Right renal pelvis (tissue), 4 donors: ENCODE measurements at places on chromosomes 7 and 10. TPM values are rescaled to one million over a fixed set of nuclear protein-coding genes. Genes with fewer than 3 reads are reported as not detected.

- DNase-seq: no peak
These were observed 227.6 kb upstream of the IMMP2L start for GRCh38 chr7:111789870-111790269.

- DNase-seq: no peak
These were observed 71.2 kb downstream of the ADCY1 start for GRCh38 chr7:45645141-45645969.

The UPK3B gene
- 0.38 TPM for polyA plus RNA-seq

DNA sequence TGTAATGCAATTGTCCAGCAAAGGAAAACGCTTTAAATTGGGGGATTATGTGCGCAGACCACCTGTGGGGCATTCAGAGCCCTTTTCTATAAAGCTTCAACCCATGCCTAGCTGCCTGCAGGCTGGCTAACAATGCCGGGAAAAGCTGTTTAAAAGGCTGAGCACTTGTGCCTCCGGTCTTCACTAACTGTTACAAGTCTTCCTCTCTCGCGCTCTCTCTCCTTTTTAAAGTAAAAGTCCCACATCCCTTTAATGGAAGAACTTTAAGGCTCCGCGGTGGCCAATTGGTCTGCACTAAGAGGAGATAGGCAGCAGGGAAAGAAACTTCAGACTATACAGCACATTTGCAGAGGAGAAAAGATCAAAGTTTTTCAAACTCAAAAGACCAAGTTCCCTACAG is 4.6 kb downstream of the FZD8 start:
- no peak for DNase-seq

GRCh38 chr7:30678805-30679204 is 3.5 kb downstream of the CRHR2 start:
- no peak for DNase-seq

The MYL7 gene
- 0.75 TPM for polyA plus RNA-seq

DNA sequence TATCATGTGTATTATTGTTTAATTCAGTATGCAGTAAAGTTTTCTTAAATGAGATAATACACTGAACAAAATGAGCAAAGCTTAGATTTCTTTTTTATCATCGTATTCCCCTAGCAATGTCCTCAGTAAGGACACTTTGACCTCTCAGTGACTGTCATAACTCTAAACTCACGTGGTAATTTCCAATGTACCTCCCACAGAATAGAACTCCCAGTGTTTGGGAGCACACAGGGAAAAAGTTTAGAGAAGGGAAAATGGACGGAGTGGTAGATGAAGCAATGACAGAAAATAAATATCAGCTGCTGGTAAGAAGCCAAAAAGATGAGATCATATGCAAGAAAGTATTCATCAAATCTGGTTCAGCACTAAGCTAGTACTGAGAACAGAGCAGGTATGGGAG is 758.6 kb upstream of the KCND2 start:
- no peak for DNase-seq

The CLIP2 gene
- 21.7 TPM for polyA plus RNA-seq

GRCh38 chr10:113947184-113948041 is 93.0 kb downstream of the NHLRC2 start:
- no peak for DNase-seq

DNA sequence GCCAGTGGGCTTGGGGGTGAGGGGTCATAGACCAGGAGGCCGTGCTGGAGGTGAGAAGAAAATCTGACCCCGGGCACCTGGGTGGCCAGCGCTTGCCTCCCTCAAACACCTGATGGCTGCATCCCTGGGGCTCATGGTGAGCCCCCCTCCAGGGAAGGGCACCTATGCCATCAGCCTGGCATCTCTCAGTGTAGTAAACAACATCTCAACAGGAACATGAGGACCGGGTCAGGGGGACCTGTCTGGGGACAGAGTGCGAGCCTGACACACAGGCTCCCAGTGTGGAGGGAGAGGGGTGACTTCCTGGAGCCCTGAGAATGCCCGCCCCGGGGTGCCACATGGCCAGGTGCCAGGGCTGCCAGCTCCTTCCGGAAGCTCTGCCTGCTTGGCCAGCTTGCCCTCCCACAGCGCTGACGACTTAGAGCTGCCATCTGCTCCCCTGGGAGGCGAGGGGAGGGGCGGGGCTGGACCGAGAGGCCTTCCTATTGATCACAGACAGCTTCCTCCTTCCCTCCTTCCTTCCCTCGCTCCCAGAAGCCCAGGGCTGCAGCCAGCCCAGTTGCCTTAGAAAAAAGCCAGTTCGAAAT is 12.3 kb downstream of the STX1A start:
- DNase-seq: no peak

- DNase-seq: no peak
These were observed 24.2 kb upstream of the MACC1 start for GRCh38 chr7:20241194-20241910.

DNA sequence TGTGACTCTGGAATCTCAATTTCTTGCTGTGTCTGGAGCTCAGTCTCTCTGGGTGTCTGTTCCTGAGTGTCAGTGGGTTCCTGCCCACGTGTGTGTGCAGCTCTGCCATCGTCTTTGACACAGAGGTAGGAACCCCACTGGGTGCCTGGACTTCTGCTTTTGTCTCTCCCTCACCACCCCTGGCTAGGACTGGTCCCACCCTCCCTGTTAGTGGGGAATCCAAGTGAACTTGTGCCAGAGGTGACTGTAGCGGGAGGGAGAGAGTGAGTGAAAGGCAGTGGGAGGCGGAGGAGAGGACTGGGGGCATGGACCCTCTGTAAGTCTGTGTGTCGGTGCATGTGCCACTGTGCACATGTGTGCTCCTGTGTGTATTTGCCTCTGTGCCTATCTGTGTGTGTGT is 299.9 kb upstream of the ZMIZ1 start:
- no peak for DNase-seq

The PHYHIPL gene
- polyA plus RNA-seq: 19.1 TPM

GRCh38 chr10:87507879-87508483 is 3.3 kb downstream of the MINPP1 start:
- DNase-seq: no peak

DNA sequence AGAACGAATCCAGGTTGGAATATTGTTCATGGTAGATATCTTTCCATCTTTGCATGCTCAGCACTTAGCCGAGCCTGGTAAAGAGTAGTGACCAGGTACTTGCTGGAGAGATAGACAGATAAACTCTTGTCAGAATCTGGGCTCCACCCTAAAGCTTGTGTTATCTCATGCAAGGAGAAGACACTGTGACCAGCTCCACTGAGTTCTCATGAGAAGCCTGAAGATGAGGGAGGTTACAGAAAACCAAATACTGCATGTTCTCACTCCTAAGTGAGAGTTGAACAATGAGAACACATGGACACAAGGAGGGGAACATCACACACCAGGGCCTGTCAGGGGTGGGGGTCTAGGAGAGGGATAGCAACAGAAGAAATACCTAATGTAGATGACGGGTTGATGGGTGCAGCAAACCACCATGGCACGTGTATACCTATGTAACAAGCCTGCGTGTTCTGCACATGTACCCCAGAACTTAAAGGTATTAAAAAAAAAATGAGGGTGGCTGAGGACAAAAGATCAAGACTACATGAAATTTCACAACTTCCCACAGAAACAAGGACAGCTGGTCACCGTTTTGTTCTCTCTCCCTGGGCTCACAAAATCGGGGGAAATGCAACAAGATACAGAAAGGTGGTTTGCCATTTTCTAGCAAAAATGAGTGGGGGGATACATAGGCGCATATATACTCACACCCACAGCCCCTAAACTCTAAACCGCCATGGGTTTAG is 17.4 kb downstream of the DLG5 start:
- DNase-seq: no peak

DNA sequence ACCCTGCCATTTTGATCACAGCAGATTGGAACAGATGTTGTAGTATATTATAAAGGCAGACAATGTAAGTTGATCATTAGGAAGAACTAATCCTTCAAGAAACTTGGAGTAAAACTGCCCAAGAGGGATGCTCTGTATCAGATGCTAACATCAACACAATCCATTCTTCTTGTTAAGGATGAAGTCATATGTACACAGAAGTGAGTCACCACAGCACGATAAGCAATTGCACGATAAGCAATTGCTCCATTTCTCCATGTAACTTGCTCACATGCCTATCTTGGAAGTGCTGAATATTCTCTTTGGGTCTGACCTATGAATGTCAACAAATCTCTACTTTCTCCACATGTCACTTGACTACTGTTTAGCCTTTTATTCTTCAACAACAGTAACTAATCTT is 41.5 kb upstream of the DMTF1 start:
- DNase-seq: no peak

GRCh38 chr7:27346531-27347275 is 104.1 kb downstream of the EVX1 start:
- DNase-seq: peak; percentile 24

- no peak for DNase-seq
These were observed 14.1 kb downstream of the ZWINT start for GRCh38 chr10:56346845-56347415.

GRCh38 chr7:132446260-132446659 is 130.0 kb downstream of the PLXNA4 start:
- DNase-seq: no peak

GRCh38 chr10:10092581-10092980 is 925.1 kb upstream of the CELF2 start:
- DNase-seq: peak; percentile 2

DNA sequence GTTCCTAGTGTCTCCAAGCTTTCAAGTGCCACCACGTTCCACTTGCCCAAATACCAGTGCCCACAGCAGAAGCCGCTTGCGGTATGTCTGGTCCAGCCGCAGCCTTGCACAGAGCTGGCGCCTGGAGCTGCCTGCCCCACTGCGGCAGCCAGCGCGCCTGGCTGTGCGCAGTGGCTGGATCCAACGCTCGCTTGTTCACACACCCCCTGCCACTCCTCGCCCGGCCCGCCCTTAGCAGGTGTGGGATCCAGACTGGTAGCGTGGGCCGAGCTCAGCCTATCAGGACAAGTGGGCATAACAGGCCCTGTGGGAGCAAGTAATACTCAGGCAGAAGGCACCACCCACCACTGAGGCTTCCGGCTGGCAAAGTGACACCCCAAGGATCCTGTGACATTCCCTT is 294.4 kb downstream of the GRM8 start:
- DNase-seq: no peak

GRCh38 chr7:155644971-155645509 is 579 bp downstream of the RBM33 start:
- peak; percentile 37 for DNase-seq

The PVRIG gene
- polyA plus RNA-seq: 4.5 TPM

DNA sequence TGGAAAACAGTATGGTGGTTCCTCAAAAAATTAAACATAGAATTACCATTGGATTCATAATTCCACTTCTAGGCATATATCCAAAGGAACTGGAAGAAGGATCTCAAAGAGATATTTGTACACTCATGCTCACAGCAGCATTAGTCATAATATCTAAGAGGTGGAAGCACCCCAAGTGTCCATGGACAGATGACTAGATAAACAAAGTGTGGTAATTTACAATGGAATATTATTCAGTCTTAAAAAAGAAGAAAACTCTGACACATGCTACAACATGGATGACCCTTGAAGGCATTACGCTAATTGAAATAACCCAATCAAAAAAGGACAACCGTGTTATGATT is 594.2 kb downstream of the KCNMA1 start:
- DNase-seq: no peak

The NKX1-2 gene
- polyA plus RNA-seq: not detected

DNA sequence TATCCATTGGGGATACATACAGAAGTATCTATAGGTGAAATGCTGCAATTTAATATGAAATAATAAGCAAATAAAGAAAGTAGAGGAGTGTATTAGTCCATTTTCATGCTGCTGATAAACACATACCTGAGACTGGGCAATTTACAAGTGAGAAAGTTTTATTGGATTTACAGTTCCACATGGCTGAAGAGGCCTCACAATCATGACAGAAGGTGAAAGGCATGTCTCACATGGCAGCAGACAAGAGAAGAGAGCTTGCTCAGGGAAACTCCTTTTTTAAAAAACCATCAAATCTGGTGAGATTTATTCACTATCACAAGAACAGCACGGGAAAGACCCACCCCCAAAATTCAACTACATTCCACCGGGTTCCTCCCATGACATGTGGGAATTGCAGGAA is 82.8 kb upstream of the TRIM24 start:
- no peak for DNase-seq

GRCh38 chr7:115749924-115750323 is 280.6 kb downstream of the TFEC start:
- no peak for DNase-seq

GRCh38 chr7:74455928-74456327 is 2.2 kb downstream of the GTF2IRD1 start:
- no peak for DNase-seq

The KLF14 gene
- 0.56 TPM for polyA plus RNA-seq

The MYOF gene
- polyA plus RNA-seq: 40.2 TPM

The ABCB4 gene
- polyA plus RNA-seq: 2.3 TPM

DNA sequence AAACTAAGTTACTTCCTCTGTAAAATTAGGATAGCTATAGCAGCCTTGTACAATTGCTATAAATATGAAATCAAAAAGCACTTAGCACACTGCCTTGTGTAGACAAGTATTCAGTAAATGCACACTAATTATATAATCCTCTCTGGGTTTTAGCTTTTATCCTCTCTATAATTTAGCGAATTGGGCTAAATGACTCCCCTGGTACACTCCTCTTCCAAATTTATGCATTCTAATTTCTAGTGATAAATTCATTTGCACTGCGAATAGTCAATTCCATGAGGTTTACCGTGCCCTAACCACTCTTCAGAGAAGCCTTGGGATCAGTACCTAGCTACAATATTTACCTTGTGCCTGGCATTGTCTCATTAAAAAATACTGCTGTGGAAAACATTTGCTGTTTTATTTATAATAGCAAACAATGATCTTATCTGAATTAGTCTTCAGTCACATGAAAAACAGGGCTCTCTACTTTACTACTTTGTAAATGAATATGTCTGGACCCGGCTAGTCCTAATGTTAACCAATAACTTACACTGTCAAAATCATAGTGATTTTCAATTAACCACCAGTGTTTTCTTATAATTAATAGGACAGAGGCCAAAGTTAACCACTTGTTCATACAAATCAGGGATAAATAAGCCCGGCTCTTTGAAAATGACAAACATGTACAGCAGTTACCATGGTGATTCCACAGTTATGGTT is 577.9 kb downstream of the IPMK start:
- DNase-seq: no peak

GRCh38 chr7:43077285-43077684 is 35.2 kb upstream of the HECW1 start:
- no peak for DNase-seq

DNA sequence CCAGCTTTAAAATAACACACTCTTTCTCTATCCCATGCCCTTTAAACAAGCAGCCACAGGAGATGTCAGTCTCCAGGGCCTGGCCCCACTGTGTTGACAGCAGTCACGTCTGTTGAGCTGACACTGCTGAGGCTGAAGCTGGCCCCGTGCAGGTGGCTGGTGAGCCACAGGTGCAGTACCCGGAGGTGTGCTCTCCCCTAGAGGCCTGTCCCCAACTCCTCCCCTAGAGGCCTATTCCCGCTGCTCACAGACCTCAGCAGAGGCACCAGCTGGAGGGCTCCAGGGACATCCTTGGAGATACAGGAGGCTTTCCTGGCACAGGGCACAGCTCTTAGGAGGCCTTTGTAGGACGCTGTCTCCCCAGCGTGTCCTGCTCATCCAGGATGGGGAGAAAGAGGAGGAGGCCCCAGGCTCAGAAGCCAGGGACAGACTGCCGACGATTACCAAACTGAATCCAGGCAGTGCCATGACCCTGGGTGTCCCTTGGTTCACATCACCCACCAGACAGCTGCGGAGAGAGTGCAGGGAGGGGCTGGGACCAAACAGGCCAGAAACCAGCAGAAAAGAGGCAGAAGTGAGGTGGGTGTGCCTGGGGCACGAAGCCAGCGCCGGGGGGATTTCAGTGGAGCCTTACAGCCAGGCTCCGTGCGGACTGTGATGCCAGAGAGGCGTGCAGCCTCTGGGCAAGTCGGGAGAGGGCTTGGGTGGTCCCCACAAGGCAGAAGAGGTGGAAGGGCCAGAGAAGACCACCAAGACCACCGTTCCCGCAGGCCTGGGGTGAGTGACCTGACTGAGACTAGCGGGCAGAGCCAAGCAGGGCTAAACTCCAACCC is 18.5 kb upstream of the TTYH3 start:
- no peak for DNase-seq
